ENCODE measurements at places on chromosomes 11 and 22.

GRCh38 chr22:37298748-37299495 is 16.6 kb downstream of the CYTH4 start:
- DNase-seq: no peak

DNA sequence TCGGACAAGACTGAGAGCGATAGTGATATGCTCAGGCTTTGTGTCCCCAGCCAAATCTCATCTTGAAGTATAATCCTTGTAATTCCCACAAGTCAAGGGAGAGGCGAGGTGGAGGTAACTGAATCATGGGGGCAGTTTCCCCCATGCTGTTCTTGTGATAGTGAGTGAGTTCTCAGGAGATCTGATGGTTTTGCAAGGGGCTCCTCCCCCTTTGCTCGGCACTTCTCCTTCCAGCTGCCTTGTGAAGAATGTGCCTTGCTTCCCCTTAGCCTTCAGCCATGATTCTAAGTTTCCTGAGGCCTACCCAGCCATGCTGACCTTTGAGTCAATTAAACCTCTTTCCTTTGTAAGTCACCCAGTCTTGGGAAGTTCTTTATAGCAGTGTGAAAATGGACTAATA is 7.5 kb upstream of the FOLR2 start:
- DNase-seq: no peak

- no peak for DNase-seq
Observed at GRCh38 chr11:46413760-46414465, 22.3 kb upstream of the CHRM4 start.

DNA sequence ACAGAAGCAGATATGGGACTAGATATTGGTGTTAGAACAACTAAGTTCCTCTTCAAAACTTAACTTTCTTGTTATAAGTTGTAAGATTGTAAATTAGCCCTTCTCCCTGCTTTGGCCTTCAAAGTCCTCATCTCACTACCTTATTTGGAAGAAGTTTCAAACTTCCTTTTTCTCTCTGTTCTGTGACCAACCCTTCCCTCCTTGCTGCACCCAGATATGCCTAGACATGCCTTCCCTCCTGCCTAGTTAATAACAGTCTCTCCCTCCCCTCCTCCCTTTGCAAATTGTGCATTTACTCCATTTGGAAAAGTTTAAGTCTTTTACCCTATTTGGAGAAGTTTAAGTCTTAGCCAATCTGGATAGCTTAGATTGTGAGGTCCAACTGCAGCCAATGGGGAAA is 4.9 kb downstream of the OR52K2 start:
- no peak for DNase-seq

GRCh38 chr11:121352251-121352891 is 59.8 kb downstream of the SC5D start:
- no peak for DNase-seq

GRCh38 chr22:25085930-25086901 is 113.4 kb upstream of the CRYBB3 start:
- no peak for DNase-seq

DNA sequence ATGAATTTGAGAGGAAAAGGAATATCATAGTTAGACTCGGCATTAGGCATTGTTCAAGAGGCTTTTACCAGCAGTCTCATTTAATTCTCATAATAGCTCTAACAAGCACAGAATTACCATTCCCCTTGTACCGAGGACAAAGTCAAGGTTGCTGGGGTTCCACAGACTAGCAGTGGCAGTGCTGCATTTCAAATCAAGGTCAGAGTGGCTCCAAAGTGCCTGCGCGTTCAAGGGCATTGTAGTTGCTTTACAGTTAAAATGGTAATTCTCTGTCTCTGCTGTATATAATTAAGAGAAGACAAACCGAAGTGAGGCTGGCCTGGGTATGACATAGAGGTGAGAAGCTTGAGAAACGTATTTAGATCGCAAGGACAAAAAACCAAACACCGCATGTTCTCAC is 40.4 kb upstream of the TP53AIP1 start:
- DNase-seq: no peak

- DNase-seq: no peak
Observed at GRCh38 chr11:76612226-76612625, 58.3 kb downstream of the LRRC32 start.

DNA sequence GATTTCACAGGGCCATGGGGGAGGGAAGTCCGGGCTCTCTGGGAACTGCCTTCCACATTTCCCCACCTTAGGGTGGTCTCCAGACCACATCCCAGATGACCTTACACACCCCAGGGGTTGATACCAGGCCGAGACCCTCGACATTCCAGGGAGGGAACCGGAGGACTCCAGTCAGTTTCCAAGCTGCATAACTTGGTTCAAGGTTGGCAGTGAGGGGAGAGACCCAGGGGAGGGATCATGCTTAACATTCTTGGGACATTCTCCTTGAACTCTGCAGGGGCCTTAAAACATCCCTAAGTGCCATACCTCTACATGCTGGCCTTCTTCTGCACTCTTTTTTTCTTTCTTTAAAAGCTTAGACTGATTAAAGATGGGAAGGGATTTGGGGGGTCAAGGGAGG is 251.0 kb downstream of the ST3GAL4 start:
- DNase-seq: no peak

DNA sequence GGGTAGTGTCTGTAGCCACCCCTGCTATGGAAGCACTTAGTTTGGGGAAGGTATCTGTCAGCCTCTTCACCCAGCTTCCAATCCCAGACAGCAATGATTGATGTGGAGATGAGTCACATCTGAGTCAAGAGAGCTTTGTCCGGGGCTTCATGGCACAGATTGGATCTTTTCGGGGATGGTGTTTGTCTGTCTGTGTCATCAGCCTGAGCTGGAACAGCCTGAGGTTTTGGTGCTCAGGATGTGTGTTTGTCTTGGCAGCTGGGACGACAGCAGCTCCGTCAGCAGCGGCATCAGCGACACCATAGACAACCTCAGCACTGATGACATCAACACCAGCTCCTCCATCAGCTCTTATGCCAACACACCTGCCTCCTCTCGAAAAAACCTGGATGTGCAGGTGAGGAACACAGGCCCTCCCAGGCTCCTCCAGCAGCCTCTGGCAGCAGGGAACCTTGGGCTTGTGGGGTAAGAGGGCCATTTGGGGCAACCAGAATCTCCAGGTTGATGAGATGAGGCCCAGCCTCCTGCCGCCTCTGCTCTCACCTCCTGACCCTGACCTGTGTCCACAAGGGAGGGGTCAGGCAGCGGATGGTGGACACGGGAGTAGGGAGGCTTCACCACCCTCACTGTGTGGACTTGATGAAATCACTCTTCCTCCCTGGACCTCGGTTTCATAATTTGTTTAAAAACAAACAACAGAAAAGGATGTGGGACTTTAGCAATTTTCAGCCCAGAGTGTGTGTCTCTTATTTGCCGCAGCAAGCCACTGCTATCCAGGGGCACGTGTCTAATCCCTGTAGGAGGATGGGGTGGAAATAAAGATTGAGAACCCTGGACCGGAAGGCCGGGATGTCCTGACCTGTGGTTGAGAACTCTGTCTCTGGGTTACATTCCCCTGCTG is 124.3 kb downstream of the DBX1 start:
- DNase-seq: no peak

GRCh38 chr11:121321614-121322243 is 29.2 kb downstream of the SC5D start:
- no peak for DNase-seq

DNA sequence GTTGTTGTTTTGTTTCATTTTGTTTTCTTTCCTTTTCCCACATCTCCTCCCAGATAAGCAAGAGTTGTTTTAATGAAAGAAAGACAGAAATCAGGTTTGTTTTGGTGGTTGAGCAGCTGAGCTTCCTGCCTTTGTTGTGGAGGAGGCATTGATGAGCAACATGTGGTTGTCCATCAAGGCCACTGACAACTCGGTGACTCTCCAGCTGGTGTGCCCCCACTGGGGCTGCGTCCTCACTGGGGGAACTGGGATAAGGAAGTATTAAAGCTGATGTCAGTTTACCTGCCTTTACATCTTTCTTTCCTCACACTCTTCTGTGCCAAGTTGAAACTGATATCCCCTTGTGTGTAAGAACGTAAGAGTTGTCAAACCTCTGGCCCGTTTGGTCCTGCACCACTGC is 5.9 kb downstream of the VPS26B start:
- no peak for DNase-seq

DNA sequence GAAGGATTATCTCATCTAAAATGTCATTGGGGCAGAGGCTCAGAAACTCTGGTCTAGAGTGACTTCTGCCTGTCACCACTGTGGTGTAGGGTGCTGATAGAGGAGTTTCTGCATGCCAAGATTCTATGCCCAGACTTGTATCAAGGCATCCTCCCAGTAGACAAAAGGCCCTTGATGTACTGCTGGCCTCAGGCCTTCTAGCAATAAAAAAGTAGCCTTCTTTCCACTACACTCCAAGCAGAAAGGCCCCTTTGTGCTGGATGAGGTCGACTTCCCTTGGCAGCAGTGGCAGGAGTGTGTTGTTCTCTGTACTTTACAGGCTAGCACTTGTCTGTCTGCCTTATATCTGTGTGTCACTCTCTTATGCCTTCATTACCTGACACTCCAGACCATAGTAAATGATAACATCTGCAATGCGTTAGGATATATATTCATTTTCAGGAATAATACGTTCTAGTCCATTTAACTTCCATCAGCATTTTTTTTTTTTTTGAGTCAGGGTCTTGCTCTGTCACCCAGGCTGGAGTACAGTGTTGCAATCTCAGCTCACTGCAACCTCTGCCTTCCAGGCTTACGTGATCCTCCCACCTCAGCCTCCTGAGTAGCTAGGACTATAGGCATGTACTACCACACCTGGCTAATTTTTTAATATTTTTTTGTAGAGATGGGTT is 49.5 kb upstream of the RRM1 start:
- DNase-seq: no peak

GRCh38 chr11:25860677-25861450 is 471.1 kb upstream of the ANO3 start:
- no peak for DNase-seq

GRCh38 chr11:84430661-84431060 is 1144.5 kb upstream of the CCDC90B start:
- DNase-seq: no peak

DNA sequence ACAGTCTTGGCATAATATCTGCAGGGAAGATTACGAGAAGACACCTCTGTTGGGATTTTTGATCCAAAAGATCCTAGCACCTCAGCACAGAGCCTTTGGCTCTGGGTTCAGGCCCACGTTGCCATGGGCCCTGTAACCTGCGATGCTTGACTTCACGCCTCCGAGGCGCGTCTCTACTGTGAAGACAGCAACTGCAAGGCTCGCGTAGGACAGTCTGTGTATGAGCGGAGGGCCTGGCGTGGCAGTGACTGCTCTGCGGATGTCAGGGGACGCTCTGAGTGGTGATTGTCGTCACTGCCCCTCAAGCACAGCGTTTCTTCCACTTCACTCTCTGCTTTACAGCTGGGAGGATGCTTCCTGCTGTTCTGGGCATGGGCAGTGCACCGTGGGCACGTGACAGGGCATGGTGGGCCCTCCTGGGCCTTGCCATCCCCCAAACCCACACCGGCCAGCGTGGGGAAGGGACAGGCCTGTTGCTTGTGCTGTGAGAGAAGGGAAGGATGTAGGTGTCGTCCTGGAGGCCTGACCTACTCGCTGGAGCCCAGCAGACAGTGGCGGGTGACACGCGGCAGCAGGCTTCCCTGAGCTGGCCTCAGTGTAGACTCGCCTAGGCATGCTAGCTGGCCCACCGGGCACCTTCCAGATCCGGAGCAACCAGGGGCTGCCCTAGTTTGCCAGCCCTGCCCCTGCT is 26.5 kb downstream of the GLB1L2 start:
- DNase-seq: no peak

- DNase-seq: no peak
Observed at GRCh38 chr11:43922744-43923405, 19.6 kb upstream of the C11orf96 start.

GRCh38 chr11:121494355-121495099 is 41.8 kb upstream of the SORL1-AS1 start:
- DNase-seq: no peak

DNA sequence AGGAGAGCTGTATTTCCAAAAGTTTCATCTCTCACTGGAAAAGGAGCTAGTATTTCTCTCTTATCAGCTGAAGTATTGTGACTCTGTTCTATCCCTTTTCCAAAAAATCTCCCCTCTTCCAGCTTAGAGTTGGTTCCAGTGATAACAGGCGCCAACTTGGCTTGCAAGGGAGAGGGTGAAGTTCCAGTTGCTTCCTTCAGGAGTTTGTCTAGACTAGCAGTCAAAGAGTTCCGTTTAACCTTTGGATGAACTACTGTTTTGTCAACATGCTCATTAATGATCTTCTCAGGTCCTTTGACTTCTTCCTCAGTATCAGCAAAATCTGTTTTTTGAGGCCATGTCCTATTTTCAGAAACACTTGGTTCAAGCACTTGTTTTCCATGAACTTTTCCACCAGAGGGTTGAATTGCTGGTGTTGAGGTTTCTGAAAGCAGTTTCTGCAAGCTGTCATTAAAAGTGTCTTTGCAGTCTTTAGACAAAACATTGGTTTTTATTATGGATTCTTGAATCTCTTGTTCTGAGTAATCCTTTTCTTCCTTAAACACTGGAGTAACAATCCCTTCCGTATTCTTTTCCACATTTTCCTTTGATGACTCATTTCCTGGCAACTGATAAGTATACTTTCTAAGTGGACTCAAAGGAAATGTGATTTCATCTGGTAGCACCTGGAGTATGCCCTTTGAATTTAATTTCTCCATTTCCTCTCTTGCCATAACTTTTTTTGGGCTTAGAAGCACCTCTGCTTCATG is 39.7 kb upstream of the CCDC89 start:
- DNase-seq: no peak

- no peak for DNase-seq
Observed at GRCh38 chr11:70140711-70141485, 62.2 kb upstream of the FADD start.

DNA sequence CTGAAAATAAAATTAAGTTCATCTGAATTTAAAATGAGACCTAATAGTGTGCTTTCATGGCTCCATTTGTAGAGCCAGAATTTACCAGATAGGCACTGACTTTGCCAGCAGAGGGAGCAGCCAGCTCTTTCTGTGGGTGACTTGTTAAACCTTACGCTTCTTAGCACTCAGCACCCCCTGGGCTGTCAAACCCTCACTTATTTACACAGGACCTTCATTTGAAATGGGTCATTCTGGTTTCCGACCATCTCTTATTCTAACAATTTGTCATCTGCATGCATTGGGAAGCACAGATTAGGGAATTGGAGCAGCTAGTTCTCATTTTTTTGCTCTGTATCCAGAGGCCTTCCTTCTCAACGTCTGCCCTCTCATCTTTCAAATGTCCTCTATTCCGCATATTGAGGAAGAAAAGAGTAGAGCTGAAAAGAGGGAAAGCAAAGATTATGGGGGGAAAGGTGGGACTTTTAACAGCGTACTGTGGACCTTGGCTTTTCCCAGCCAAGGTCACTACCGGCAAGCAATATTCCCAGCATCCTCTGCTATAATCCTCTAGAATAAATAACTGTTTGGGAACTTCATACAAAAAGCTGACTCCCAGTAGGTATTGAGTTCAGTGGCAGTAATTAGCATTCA is 3.1 kb downstream of the ASRGL1 start:
- peak; percentile 37 for DNase-seq

GRCh38 chr11:9251311-9251710 is 13.8 kb downstream of the DENND5A start:
- DNase-seq: no peak
